Small intestine (tissue), 16 donors: ENCODE measurements at places on chromosomes 1 and 21.

- peak; percentile 82 for DNase-seq
Measured at GRCh38 chr1:38246955-38247952, 200.7 kb upstream of the POU3F1 start.

- DNase-seq = no peak
Measured at GRCh38 chr1:67747671-67748546, 62.9 kb downstream of the GADD45A start.

GRCh38 chr1:61089338-61089737 is 7.0 kb downstream of the NFIA start:
- no peak for DNase-seq

DNA sequence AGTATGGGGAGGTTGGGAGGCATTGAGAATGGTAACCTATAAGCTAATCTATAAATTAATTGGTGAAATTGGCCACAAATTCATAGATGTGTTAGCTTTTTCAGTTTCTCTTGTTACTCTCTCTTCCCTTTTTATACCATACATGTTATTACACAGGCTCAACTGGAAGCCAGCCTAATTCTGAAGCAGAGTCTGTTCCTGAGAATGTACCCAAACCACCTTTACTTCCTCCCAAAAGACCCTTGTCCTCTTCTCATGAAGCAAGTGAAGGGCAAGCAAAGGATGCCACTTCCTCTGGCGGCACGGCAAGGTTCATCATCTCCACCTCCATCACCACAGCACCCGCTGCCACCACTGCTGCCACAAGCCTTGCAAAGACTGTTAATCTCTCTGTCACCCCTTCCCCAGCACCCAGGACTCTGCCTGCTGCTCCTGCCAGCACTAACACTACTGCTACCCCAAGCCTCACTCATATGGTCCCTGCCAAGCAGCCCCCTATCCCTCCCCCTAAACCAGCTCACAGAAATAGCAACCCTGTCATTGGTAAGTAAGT is 39.5 kb upstream of the RCC1 start:
- no peak for DNase-seq

DNA sequence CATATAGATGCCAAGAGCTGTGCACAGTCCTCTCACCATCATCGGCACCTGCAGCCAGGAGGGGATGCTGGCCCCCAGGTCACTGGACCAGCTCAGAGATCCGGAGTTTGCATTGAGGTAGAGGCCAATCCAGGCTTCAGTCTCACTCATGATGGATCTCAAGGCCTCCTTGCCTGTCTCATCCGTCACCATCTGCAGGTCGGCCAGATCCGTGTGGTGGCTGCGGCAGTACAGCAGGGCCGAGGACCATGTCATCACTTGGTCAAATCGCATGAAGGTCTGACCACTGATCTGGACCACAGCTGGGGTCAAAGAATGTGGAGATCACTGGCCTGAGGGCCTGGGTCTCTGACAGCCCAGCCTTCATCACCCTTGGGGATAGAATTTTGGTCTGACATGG is 6.6 kb downstream of the CLEC20A start:
- DNase-seq = no peak

- DNase-seq = no peak
Measured at GRCh38 chr1:1359308-1359663, 931 bp upstream of the MXRA8 start.

DNA sequence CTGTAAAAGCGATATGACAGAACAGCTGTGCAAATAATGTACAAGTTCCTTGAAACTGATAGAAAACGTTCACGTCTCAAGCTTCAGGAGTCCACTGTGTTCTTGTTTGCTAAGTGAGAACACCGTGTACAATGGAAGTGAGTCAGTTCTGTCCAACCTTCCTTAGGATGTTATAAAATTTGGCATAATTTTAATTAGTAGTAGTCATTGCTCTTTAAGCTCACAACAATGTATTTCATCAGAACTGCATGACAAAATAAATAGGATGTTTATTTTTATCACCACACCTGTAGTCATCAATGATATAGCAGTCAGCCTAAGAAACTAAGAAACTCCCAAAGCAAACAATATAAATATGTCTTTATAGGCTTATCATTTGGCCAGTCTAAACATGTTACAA is 53.0 kb downstream of the RGS2 start:
- peak; percentile 14 for DNase-seq

GRCh38 chr1:21897844-21898243 is 39.3 kb downstream of the HSPG2 start:
- DNase-seq = no peak
